ENCODE measurements at places on chromosomes 6 and 20. TPM values are rescaled to one million over a fixed set of nuclear protein-coding genes. Genes with fewer than 3 reads are reported as not detected.

POU5F1 gene
- 0.29 TPM for total RNA-seq

ASIP gene
- total RNA-seq = not detected

DPM1 gene
- total RNA-seq = 43.3 TPM

BMP7 gene
- not detected for total RNA-seq

MAS1 gene
- total RNA-seq = not detected

CLDN20 gene
- not detected for total RNA-seq

RSPO4 gene
- not detected for total RNA-seq

VTA1 gene
- total RNA-seq = 65.1 TPM

OTOR gene
- total RNA-seq = not detected

TNFRSF6B gene
- total RNA-seq = 2.9 TPM

SIGLEC1 gene
- not detected for total RNA-seq

TRAM2 gene
- 129 TPM for total RNA-seq

PTK7 gene
- 190 TPM for total RNA-seq

HLA-DQA2 gene
- not detected for total RNA-seq

CRISP3 gene
- not detected for total RNA-seq

NKX2-4 gene
- not detected for total RNA-seq

SCRT2 gene
- total RNA-seq = not detected

TAF11 gene
- 20.3 TPM for total RNA-seq

BEND6 gene
- 23.6 TPM for total RNA-seq

FGD2 gene
- under 0.01 TPM for total RNA-seq

ADAM33 gene
- total RNA-seq = 3.5 TPM

LRRN4 gene
- total RNA-seq = not detected

PLCB1 gene
- total RNA-seq = 13.4 TPM

MGME1 gene
- 8.3 TPM for total RNA-seq

GCNT2 gene
- 0.29 TPM for total RNA-seq

All from osteoblast (primary cell).